ENCODE measurements at places on chromosomes 11 and 22.

DNA sequence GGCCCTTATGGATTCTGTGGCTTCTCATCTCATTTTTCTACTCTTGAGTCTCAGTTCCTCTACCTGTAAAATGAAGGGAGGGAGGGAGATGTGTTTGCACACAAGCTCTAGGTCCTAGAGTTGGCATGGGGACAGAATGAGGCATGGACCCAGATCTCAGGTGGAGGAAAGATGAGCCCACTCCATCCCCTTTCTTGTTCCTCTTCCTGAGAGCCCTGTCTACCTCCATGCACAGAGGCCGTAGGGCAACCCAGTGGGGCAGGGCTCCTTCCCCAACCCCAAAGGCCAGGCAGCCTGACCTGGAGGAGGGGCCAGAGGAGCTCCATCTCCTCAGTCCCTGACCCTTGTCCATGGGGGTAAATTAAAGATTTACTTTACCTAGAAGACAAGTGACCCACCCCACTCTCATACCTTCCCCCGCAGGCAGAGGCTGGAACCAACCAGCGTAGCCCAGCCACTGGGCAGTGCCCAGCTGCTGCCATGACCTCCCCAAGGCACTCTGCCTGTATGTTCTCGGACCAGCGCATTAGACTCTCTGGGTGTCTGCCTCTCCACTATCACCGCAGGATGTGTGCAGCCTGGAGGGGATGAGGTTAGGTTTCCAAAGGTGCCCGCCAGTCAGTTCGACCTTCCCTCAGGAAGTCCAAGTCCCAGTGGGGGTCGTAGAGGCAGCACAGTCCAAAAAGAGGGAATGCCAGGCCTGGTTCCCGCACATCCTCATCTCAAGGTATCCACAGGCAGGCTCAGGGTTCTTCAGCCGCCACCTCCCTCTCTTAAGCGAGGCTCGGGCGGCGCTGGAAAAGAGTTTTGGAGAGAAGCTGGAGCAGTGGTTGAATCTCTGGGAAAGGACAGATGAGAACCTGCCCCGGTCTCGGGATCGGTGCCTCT lies 3.0 kb downstream of the SMTN start:
- no peak for DNase-seq

GRCh38 chr11:115999437-115999836 lies 495.2 kb upstream of the CADM1 start:
- DNase-seq = no peak

DNA sequence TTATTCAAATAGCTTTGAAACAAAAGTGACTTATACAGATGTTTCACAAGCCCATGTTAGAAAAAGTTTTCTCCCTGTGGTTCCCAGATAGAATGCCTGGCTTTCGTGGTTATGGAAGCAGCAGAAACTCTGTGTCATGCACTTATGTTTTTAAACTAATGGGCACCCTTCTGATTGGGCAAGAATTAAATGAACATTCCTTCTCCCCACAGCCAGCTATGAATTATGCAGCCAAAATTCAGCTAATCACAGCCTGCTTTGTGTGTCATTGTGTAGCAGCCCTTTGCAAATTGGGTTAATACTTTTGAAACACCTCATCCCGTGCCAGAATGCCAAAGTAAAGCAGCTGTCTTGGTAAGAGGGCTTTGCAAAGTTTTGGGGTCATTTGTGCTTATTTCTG lies 46.9 kb downstream of the PANX1 start:
- no peak for DNase-seq

- DNase-seq = no peak
These were observed 48.0 kb downstream of the FAT3 start for GRCh38 chr11:92272651-92273050.

DNA sequence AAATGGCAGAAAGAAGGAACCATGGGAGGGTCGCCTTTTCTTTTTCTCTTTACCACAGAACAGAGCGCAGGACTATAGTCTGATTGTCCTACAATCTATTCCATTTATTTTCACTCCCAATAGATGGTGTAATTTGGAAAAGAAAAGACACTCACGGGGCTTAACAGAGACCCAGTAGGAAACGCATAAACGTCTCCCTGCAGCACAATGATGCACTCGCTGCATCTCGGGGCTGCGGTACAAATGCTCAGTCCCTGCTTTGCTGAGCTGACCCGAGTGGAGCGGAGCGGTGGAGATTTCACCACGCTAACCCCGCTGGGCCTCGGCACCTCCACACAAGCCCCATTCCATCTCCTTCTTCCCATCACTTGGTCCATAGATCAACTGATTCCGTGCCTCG lies 1.5 kb downstream of the FEZ1 start:
- DNase-seq = no peak

- no peak for DNase-seq
These were observed 33.3 kb downstream of the ELF5 start for GRCh38 chr11:34480314-34480713.

- DNase-seq = no peak
These were observed 4.7 kb downstream of the CTSC start for GRCh38 chr11:88332851-88333250.

- DNase-seq = no peak
These were observed 12.3 kb downstream of the TCF20 start for GRCh38 chr22:42258126-42258525.

GRCh38 chr11:119910051-119910450 lies 181.1 kb upstream of the NECTIN1 start:
- no peak for DNase-seq

DNA sequence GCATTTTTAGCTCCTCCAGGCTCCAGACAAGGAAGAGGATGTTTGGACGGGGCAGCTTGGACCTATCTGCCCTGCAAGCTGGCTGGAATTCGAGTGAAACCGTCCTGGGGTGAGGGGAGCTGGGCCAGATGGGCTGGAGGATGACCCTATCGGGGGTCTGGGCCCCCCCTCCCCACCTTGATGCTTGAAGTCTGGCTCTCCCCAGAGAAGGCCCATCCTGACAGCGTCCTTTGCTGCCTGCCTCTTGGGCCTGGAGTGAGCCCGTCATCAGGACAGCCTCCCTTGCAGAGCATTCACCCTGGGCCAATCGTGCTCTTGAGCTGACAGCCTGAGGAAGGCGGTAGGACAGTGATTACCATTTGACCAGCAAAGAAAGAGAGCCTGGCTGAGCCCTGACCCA lies 5.3 kb upstream of the PDGFB start:
- no peak for DNase-seq

GRCh38 chr11:46917762-46918082 lies 628 bp downstream of the LRP4 start:
- DNase-seq = no peak

GRCh38 chr11:7927635-7928034 lies 3.4 kb downstream of the OR10A6 start:
- DNase-seq = no peak

- DNase-seq = no peak
These were observed 1.9 kb downstream of the SLC43A3 start for GRCh38 chr11:57424792-57425564.

- no peak for DNase-seq
These were observed 13.0 kb upstream of the CYB5R3 start for GRCh38 chr22:42661985-42662831.

DNA sequence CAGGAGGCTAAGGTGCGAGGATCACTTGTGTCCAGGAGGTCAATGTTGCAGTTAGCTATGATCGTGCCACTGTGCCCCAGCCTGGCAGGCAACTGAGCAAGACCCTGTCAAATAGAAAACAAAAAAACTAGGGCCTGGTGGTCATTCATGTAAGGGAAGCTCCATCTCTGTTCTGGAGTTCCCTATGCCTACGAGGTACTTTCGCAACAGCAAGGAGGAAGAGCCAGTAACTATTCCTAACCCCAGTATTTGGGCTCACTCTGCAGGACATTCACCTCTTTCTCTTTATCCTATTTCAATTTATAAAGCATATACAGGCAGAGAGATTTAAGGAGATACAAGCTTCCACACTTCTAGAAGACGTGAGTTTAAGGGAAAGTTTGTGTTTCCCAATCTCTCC lies 46.6 kb downstream of the RDX start:
- DNase-seq = no peak

DNA sequence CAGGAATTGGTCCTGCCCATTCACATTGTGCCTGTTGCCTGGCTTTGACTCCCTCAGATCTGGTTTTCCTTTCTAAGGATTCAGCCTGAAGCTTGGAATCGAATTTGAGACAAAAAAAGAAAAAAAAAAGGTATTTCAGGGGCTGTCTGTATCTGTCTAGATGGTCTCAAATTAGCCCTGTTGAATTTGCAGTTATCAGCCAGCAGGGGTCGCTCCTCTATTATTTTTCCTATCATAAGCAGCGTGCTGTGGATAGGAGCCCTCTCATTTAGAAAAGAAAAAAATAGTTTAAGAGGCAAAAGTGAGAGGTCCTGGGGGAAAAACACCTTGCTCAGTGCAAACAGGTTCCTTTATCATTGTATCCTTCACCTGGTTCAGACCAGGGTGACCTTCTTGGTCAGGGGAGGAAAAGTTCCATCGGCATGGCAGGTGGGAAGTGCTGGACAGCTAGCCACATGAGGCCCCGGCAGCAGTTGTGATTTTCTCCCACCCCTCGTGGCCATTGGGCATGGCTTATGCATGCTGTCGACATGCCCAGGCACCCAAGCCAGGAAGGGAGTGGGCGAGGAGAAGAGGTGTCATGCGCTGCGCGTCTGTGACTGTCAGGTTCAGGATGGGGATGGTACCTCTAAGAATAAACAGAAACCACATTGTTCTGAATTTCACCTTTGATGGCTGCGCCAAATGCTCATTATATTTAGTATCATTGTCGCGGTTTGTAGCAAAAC lies 13.1 kb downstream of the OR5AK2 start:
- no peak for DNase-seq

DNA sequence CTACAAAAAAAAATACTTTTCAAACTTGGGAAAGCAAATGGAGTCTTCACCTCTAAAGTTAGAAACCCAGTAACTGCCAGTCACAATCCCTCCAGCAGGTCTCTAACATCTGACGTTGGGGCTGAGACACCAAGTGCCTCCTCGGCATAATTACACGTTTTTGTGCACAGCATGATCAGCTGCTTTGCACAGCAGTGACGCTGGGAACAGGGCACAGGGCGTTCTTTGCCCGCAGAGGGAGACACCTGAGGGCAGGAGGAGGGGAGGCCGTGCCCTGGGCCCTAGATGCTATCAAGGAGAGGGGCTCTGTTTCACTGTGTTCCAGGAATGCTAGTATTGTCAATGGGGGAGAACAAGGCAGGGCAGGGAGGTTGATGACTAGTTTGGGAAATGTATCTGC lies 120.1 kb downstream of the PARVA start:
- DNase-seq = no peak

DNA sequence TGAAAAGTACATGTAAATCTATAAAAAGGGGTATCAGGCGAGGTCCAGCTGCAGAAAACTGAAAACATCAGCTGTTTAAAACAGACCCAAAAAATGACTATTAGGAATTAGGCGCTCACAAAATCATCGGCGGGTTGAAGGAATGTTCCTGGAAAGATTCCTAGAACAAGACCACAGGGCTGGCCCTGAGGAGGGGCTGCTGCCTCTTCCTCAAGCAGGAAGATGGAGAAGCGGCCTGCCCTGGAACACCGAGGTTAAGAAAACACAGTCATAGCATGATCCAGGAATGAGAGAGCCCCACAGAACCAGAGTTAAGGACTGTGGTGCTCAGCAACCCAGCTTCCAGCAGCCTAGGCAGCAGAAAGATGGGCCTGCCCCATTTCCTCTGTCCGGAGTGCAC lies 78.4 kb downstream of the C11orf91 start:
- DNase-seq = no peak

DNA sequence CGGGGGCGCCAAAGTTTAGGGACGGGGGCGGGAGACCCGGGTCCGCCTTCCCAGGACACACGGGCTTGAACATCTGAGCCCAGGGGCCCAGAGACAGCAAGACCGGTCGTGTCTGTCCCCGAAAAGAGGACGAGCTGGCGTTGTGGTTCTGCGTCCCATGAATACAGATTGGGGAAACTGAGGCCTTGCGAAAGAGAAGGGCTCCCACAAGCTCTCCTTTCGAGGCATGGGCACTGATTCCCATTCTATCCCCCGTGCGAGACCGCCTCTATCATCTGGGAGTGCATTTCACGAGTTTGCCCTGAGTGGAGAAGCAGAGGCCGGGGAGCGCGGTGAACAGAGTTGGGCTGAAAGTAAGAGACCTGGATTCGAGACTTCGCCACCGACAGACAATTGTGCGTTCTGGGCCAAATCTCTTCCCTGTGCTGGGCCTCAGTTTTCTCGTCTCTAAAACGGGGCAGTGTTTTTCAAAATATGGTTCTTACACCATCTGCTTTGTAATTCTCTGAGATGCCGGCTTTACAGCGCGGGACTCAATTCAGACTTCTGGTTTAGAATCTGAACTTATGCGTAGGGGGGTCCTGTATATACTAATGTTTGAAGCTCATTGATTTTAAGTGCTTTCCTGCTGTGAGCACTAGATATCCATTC lies 471 bp downstream of the RNF185 start:
- DNase-seq = no peak

DNA sequence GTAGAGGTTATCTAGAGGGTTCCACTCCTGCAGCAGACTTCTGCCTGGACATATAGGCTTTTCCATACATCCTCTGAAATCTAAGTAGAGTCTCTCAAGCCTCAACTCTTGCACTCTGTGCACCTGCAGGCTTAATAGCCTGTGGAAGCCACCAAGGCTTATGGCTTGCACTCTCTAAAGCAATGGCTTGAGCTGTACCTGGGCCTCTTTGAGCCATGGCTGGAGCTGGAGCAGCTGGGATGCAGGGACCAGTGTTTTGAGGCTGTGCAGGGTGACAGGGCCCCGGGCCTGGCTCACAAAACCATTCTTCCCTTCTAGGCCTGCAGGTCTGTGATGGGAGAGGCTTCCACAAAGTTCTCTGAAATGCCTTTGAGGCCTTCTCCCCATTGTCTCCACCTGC lies 2.9 kb upstream of the NXPE4 start:
- DNase-seq = no peak

DNA sequence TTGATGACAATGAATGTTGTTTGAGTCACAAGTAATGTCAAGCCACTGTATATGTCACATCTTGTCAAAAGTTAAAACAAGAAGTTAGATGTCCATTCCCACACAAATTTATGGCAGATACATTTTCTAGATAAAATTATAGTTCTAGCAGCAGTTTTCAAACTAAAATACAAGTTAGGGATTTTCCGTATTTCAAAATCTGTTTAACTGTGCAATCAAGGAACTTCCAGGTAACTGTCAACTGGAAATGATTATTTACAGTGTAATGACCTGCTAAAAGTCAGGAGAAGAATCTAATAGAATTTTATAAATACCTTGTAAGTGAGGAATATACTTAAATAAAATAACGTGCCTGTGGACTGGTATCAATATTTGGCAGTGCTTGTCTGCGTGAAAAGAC lies 111.5 kb downstream of the PDE3B start:
- DNase-seq = no peak

- no peak for DNase-seq
These were observed 369.3 kb upstream of the SYN3 start for GRCh38 chr22:33427461-33427860.

GRCh38 chr11:28919194-28919593 lies 811.0 kb downstream of the METTL15 start:
- DNase-seq = no peak
